Mesendoderm (in vitro differentiated cells): ENCODE measurements at places on chromosomes 2 and 18.

- DNase-seq, result no peak
Measured at GRCh38 chr2:195468771-195469170, 188.3 kb upstream of the SLC39A10 start.

DNA sequence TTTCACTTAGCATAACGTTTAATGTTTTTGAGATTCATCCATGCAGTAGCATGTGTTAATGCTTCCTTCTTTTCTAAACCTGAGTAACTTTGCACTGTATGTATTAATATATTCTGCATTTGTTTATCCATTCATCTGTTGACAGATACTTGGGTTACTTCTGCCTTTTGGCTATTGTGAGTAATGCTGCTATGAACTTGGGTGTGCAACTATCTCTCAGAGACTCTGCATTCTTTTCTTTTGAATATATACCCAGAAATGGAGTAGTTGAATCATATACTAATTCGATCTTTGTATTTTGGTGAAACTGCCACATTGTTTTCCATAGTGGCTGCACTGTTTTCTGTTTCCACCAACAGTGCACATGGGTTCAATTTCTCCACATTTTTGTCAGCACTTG lies 128.3 kb downstream of the SH3BP4 start:
- DNase-seq, result no peak

DNA sequence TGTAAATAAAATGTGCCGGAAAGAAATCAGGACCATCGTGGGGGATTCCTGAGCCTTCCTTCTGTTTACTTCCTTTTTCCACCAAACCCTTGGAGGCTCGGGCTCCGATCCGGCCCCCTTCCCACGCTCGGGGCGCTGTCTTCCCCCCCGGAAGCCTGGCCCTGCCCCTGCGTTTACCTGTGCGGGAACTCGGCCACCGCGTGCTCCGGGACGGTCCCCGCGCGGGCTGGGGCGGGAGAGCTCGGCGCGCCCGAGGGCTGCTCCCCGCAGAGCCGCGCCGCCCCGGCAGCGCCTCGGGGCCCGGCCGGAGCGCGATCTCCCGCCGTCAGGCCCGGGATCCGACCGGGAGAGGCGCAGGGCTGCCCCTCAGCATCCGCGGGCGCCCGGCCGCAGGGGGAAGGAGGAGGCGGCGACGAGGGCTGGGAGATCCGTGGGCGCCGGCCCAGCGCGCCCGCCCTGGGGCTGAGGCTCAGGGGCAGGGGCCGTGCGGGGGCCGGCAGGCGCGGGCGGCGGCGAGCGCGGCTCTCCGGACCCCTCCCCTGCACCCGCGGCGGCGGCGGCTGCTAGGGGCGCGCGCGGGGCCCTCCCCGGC lies 435 bp downstream of the ADCY3 start:
- no peak for DNase-seq

DNA sequence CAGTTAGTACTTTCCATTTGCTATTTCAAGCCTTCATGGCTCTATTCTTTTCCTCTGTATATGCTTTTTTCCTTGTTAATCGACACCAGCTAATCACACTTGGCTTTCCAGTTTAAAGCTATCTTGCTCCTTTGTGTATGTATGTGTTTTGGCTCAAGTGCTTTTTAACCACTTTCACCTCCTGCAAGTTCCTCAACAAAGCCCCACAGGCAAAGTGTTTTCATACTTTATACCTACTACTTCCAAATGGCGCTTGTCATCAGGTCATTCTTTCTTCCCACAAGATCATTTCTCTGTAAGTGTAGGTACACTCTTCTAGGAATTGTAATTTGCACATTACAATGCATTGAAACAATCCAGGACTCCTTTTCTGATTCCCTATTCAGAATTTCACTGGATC lies 64.0 kb upstream of the FIGN start:
- no peak for DNase-seq

DNA sequence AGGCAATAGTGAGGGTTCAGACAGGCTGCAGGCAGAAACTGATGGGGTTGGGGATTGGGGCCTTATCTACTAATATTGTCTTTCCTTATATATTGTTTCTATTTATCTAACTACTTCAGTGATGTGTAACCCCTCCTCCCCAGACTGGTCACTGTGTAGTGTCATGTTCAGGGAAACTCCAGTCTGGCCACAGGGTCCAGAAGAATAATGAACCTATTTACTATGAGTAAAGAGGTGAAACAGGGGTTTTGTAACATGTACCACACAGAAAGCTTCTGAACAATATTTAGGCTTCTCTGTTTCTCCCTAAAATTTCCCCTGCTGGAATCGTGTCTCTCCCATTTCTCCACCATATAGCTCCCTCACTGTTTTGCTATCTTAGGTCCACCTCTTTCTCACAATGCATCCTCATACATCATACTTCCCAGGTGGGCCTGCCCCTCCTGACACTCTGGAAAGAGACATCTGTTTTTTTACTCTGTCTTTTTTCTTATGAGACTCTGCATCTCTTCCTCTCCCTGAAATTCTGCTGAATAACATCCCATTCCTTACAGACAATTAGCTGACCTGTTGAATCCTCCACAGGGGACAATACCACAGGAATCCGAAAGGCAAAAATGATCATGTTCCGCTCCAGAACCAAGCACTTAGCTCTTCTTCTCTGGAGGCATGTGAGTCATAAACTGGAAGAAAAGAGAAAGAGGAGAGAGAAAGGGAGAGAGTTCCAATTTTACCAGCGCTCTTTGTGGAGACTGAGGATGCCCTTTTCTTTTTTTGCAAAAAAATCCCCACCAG lies 154.8 kb downstream of the ZEB2 start:
- peak; percentile 60 for DNase-seq

DNA sequence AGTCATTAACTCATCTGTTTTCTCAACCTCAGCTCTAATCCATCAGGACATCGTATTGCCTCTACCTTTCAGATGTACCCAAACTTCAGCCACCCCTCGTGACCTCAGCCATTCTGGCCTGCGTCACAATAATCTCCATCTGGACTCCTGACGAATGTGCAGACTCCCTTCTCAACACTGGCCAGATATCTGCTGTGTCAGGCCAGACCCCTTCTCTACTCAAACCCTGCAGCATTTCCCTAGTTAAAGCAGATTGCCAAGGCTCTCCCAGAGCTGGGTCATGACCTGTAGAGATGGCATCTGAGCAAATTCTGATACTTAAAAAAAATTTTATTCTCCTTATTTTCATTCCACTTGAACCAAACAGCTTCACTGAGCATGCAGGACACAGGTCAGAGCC lies 69.5 kb upstream of the TMEM18 start:
- no peak for DNase-seq

DNA sequence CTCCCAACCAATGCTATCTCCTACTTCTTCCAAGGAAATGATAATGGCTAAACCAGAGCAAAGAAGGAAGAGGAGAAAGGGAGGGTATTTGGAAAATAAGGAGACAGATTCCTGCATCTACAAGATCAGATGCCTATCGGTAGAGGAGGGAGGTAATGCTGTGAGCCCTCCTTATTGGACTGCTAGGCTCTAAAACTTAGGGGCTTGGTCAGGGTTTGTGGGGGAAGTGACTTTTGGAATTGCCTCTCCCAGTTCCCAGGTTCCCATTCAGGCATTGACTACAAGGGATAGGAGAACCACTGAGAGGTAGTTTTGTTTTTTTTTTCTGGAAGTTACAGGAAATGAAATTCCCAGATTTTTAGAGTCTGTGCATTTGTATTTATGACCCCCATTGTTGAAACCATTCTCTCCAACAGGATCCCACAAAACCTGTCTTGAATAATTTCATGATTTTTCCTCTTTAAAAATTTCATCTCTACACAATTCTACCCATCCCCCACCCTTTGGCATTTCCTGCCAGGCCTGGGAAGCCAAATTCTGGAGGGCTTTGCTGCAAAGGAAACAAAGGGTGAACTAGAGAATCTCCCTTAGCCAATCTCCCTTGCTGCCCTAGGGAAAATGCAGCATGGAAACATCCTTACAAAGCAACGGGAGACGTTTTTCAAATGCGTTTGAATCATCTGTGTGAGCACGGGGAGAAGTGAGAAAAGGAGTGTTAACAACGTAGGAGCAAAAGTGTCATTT lies 282.1 kb upstream of the EPAS1 start:
- DNase-seq, result peak; percentile 94

DNA sequence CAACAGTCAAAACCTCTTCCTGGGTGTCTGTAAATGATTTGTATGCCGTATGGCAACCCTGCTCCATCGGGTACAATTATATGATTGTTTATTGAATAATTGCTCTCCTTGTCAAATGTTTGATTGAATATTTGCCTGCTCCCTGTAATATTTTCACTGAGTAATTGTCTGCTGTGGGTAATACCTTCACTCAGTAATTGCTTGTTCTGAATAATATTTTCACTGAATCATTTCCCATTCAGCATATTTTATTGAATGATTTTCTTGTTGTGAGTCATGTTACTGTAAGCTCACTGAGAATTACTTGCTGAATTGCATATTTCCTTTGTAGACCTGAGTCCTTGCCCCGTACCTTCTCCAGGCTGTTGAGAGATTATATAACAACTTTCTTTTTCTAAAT lies 535.2 kb downstream of the METTL4 start:
- no peak for DNase-seq

GRCh38 chr2:226835420-226835795 lies 446 bp upstream of the RHBDD1 start:
- peak; percentile 82 for DNase-seq

DNA sequence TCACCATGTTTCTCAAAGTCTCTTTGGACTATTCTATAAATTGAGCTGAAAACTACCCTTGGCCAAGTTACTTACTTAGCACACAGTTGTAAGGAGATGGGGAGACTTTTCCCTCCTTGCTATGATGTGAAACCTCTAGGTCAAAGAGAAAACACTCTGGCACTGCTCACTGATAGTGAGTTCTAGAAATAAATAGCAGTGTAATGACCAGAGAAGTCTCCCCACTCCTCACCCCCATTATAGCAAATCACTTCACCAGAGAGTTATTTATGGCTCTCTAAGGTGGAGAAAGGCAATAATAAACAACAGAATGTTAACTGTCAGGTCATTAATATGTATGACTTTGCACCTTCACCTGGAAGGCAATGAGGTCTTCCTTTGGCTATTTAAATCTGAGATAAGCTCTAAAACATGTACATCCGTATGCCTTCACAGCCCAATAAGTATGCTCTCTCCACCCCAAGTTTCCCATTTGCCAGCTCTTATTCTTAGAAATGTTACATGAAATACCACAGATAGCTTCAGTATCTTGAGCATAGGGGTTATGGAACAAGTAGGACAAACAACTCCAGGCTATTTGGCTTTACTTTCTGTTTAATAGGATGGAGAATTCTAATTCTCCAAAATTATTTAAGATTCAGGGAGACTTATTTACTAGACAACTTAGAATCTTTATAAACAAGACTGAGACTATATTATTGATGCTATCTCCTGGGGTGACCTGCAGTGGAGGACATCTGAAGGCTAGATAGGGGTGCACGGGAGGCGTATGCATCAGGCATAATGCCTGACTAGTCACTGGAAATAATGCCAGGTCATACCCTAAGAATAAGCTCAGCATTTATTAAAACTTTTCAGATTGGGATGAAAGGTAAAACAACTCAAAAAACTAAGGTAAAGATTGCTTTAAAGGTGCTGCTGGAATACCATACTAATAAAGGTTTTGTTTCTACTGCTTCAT lies 65.3 kb upstream of the DTNB start:
- DNase-seq, result peak; percentile 26

DNA sequence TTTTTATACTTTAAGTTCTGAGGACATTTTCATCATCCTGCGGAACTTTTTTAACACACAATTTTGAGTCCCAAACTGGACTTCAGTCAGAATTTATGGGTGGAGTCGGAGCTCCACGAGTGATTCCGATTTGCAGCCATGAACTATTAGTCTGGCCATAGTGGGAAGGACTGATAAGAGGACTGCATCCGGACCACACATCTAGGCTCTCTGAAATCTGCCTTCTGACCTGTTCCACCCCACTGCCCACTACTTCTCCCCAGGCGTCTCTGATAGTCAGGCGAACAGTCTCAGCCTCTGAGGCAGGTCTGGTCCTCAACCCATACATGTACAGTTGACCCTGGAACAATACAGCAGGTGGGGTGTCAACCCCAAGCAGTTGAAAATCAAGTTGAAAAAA lies 5.2 kb downstream of the MRPL35 start:
- no peak for DNase-seq

GRCh38 chr18:48798334-48799245 lies 152.2 kb downstream of the SMAD7 start:
- no peak for DNase-seq

- DNase-seq, result no peak
Measured at GRCh38 chr18:22228976-22229375, 59.6 kb downstream of the GATA6 start.

GRCh38 chr2:204357286-204357685 lies 188.0 kb upstream of the PARD3B start:
- DNase-seq, result no peak

DNA sequence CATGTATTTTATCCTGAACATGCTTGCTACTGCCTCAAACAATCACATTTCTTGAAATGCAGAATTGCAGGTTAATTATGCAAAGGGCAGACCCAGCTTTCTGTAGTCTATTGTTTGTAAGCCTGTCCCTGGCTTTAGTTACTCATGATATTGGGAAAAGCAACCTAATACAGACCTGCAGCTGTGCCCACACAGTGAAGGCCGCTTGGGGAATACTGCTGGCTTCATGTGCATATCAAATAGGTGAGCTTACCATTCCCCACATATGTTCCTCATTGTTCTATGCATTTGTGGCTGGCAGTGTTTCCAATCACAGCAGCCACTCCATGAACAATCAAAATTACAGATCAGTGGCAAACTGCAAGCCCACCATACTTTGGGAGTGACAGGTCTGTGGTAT lies 186.3 kb downstream of the TMEM163 start:
- DNase-seq, result no peak

- no peak for DNase-seq
Measured at GRCh38 chr18:73264562-73264921, 396.8 kb upstream of the NETO1 start.

- DNase-seq, result no peak
Measured at GRCh38 chr18:63405986-63406385, 16.3 kb downstream of the VPS4B start.

GRCh38 chr2:149017116-149017985 lies 21.1 kb upstream of the LYPD6B start:
- DNase-seq, result peak; percentile 82

- DNase-seq, result no peak
Measured at GRCh38 chr2:230307485-230307884, 19.5 kb upstream of the SP140L start.

DNA sequence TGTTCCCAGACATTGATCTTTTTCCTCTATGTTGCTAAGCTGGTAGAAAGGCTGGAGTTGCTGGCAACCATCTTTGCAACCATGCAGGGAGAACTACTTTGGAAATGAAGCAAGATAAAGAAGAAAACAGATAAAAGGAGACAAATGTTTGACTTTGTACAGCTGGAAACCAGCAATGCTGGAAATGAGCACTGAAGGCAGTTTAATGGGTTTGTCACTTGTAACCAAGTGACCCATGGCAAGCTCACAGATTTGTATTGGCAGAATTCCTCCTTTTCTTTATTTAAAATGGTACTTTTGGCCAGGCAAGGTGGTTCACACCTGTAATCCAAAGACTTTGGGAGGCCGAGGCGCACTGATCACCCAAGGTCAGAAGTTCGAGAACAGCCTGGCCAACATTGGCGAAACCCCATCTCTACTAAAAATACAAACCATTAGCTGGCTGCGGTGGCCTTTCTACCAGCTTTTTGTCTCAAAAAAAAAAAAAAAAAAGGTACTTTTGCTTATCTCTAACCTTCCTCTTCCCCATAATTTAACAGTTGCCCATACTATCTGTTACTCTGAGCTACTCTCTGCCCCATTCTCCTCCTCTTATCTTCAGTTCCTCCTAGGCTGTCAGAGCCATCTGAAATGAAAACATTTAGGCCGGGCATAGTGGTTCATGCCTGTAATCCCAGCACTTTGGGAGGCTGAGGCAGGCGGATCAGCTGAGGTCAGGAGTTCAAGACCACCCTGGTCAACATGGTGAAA lies 2.0 kb upstream of the BOLA3 start:
- DNase-seq, result no peak
